Dermis blood vessel endothelial cell (primary cell): ENCODE measurements at places on chromosomes 4 and X.

GRCh38 chr4:145289403-145290076 is 109.2 kb upstream of the OTUD4 start:
- no peak for DNase-seq

- DNase-seq, result peak; percentile 13
These were observed 45.3 kb downstream of the ANK2 start for GRCh38 chr4:113094802-113095201.

DNA sequence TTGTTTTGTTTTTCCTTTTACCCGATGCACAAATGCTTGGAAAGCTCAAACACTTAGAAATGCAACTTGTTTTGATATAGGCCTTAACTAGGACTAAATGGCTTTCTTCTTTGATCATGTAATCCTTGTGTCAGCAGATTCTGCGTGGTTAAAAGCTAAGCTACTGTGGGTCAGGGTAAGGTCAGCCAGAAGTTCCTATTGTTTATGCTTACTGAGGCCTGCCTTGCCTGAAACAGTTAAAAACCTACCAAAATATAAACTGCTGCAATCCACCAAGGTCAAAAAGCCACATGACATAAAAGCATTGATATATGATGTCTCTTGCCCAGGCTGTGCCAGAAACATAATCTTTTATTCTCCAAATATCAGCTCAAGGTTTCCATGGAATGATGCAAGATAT is 223.4 kb downstream of the FAM47B start:
- no peak for DNase-seq

GRCh38 chrX:42752730-42753129 is 25.2 kb downstream of the PPP1R2C start:
- no peak for DNase-seq
